ENCODE measurements at places on chromosomes 7 and 10.

- peak; percentile 53 for DNase-seq
Observed at GRCh38 chr10:102678842-102679289, 34.6 kb downstream of the TRIM8 start.

- no peak for DNase-seq
Observed at GRCh38 chr10:133199992-133200611, 29.9 kb upstream of the UTF1 start.

DNA sequence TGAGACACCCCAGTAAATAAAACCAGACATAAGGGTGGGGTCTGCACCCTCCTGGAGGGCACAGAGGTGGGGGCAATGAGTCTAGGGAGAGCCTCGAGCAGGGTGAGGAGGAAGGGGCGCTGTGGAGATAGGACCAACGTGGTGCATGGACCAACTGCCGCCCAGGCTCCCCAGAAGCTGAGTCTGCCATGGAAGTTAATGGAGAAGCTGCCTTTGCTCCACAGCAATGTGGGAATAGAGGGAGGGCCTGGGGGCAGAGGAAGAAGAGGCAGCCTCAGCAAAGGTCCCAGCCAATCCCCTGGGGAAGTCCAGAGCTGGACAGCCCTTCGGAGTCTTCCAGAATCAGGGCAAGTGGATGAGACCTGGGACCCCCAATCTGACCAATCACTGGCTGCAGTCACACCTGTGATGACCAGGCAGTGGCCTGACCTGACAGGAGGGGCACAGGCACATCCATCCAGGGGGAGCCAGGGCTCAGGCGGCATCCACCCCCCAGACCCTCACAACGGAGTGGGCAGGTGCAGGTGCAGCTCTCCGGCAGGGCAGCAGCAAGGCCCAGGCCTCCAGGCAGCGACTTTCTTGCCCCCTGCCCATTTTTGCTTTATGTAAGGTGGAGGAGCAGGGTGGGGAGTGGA lies 242.2 kb upstream of the PPP2R2D start:
- DNase-seq: no peak

DNA sequence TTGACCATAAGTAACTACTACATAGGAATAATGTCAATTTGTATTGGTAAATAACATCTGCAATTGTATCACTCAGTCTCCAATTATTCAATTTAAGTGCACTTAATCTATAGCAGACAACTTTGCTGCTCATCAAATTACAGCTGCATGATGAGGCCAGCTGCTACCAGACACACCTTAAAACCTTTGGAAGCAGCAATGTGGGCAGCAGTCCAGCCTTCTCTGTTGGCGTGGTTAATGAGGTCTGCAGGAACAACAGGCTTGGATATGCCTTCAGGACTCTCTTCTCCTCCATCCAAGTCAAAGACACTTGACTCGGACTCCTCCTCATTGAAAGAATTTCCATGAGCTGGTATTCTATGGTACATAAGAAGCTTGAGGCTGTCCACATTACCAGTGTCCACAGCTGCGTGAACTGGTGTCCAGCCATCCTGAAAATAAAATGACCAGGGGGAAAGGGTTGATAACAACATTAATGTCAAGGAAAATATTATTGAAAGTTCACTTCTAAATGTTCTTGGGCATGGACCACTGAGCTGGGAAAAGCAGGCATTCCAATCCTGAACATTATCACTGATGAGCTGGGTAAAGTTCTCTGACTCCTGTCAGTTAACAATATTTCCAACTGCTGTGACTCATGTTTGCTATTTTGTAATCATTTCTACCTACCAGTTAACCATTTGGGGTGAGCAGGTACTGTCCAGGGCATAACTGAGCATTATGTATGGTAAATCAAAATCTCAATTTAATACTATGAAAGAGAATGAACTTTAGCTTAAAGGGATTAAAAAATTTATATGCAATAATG lies 95.7 kb downstream of the CTTNBP2 start:
- no peak for DNase-seq

- DNase-seq: no peak
Observed at GRCh38 chr7:133753513-133753912, 373.6 kb upstream of the LRGUK start.

- peak; percentile 35 for DNase-seq
Observed at GRCh38 chr10:117363028-117363427, 12.2 kb downstream of the PDZD8 start.

DNA sequence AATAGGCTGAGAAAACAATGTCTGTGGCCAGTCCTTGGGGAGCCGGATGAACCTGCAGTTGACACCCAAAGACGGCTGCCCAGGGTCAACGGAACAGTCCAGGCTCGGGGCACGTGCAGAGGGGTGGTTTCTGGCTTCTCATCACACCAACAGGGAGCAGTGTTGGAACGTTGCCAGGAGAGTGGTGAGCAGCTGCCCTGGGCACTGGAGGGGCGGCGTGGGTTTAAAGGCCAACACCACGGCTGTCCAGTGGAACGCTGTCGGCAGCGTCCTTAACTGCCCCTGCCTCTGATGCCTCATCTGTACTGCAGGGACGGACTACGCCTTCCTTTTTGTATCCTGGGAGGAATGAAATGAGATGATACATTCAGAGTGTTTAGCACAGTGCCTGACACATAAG lies 19.8 kb downstream of the JCAD start:
- no peak for DNase-seq

GRCh38 chr10:79304479-79305087 lies 42.7 kb upstream of the PPIF start:
- no peak for DNase-seq

DNA sequence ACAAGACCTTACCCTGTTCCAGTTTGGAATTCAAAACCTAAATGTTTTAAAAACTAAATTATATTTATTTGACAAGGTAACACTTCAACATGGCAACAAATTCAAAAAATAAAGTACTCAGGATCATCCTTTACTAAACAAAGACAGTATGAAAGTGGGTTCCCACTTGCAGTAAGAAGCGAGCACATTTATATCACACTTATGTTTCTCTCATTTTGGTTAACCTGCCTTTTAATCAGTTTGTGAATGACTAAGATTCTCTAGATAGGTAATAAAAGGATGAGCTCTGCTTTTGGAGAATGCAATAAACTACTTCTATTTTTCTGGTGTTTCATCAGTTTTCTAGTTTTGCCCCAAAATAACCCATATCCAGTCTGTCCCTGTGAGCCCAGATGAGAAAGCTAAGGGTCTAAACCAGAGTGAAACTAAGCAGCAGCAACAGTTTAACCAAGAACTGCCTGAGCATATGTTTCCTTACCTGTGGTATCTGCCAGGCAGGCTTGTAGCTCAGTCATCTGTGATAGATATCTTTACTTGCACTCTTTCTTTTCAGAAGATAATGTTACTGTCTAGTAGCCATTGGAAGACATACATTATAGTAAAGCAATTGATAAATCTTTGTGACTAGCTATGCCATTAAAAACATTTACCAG lies 64.1 kb downstream of the ABLIM1 start:
- DNase-seq: no peak

DNA sequence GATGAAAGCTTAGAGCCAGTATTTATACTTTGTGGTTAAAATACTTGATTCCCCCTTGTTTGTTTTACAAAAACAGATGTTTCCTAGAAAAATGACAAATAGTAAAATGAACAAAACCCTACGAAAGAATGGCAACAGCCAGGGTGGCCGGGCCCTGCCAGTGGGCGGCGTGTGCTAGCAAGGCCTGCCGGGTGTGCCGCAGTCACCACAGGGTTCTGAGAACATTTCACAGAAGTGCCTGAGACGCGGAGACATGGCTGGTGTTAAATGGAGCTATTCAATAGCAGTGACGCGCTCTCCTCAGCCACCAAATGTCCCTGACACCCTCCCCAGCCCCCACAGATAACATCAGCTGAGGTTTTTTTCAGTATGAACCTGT lies 14.5 kb downstream of the GPR146 start:
- DNase-seq: peak; percentile 73

DNA sequence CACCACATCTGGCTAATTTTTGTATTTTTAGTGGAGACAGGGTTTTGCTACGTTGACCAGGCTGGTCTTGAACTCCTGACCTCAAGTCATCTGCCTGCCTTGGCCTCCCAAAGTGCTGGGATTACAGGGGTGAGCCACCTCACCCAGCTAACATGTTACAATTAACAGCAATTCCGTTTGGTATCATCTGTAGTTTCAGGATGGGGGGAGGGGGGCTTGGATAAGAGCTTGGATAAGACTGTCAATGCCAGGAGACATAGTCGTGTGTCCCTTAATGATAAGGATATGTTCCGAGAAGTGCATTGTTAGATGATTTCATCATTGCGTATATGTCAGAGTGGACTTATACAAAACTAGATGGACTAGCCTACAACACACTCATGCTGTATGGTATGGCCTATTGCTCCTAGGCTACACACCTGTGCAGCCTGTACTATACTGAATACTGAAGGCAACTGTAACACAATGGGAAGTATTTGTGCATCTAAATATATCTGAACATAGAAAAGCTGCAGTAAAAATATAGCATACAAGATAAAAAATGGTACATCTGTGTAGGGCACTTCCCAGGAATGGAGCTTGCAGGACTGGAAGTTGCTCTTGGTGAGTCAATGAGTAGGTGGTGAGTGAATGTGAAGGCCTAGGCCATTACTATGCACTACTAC lies 103.9 kb upstream of the TNS3 start:
- no peak for DNase-seq

DNA sequence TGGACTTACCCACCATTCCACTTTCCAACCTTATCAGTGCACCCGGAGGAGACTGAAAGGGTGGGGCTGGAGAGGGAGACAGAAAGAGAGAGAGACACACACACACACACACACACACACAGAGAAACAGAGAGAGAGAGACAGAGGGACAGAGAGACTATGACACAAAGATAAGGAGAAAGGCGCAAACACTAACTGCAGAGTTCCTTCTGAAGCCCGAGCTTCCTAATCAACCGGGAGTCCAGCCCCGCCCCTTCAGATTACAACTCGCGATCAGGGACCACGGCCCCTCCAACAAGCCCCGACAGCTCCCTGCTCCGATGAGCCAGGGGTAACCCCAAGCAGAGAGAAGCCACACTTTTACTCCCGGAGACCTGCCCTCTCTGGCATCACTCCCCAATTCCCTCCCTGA lies 499 bp downstream of the GAL3ST4 start:
- DNase-seq: peak; percentile 28

GRCh38 chr10:78124167-78124566 lies 90.5 kb downstream of the RPS24 start:
- DNase-seq: no peak

DNA sequence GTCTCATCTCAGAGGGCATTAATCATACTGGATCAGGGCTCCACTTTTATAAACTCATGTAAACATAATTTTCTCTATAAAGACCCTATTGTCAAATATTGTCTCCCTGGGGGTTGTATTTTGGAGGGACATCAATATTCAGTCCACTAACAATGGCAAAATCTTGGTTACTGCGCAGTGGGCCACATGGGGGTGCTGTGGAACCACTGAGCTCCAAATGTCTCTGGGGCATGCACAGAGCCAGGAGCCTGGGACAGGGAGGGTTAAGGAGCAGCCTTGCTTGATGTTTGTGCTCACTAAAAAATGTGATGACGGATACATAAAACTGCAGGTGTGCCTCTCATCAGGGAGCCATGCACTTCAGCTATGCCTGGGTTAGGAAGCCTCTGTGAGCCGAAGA lies 62.1 kb upstream of the PRSS58 start:
- DNase-seq: no peak

GRCh38 chr10:62166331-62167131 lies 102.1 kb downstream of the RTKN2 start:
- peak; percentile 12 for DNase-seq

DNA sequence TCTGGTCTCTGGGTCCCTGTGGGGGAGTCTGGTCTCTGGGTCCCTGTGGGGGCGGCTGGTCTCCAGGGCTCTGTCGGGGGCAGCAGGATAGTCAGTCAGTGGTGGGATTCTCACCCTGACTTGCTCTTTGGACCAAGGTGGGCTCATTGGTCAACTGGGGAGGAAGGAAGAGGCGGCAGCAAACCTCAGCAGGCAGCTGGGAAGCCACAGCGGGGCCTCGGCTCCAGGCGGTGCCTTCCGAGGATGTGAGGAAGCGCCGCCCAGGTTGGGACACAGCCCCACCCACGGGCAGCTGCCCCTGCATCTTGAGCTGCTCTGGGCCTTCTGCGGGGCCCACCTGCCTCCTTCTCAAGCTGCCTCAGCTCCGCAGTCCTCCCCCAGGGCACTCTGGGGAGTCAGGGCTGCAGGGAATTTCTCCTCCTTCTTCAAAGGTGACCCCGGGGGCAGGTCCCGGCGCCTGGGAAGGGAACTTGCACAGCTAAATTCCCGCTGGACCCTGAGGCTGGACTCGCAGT lies 20.4 kb upstream of the KNDC1 start:
- DNase-seq: no peak

DNA sequence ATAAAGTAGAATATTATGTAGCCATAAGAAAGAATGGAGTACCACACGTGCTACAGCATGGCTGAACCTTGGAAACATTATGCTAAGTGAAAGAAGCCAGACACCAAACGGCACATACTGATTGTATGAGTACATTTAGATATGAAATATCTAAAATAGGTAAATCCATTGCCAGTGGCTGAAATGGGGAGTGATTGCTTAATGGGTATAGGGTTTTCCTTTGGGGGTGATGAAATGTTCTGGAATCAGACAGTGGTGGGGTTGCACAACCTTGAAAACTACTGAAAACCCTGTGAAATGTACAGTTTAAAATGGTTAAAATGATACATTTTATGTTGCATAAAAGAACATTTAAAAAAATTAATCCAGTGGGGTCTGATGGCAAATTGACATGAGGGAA lies 667.9 kb downstream of the AUTS2 start:
- DNase-seq: no peak

GRCh38 chr7:99788554-99788953 lies 4.6 kb upstream of the CYP3A4 start:
- no peak for DNase-seq

DNA sequence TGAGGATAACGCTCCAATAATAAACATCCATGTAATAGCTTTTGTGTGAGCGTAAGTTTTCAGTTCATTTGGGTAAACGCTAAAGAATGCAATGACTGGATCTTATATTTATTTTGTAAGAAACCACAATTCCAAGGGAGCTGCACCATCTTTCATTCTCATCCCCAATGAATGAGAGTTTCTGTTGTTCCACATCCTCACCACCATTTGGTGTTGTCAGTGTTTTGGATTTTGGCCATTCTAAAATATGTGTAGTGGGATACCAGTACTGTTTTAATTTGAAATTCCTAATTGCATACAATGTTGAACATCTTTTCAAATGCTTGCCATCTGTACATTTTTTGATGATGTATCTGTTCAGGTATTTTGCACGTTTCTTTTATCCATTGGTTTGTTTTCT lies 50.9 kb upstream of the SEMA3D start:
- peak; percentile 84 for DNase-seq

GRCh38 chr7:95246831-95247370 lies 77.4 kb downstream of the PON1 start:
- DNase-seq: peak; percentile 79

DNA sequence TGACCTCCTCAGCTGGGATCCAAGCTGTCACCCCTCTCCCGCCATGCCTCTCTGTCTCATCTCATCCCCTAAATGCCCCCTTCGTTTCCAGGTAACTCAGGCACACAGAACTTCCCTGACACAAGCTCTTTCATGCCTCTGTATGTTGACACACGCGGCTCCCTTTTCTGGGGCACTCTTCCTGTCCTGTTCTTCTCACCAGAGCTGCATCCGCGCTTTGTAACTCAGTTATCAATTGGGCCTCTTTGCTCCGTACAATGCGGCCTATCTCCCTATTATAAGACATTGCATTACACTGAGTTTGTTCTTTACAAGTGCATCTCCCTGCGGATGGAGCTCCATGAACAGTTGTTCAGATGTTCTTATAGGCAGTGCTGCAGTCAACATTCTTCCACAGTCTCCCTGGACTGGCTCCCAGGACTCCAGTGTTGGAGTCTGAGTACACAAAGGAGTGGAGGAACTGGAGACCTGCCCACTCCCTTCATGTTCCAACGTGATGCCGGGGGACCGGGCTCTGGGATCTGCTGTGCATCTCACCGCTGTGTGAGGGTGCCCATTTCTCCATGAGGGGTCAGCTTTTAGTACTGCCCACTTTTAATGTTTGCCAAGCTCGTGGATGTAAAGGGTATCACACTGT lies 56.9 kb upstream of the TNS3 start:
- DNase-seq: peak; percentile 31

Data from fibroblast of skin of scalp (primary cell).